ENCODE measurements at places on chromosomes 12 and 14.

GRCh38 chr12:62044450-62045135 lies 215.6 kb upstream of the USP15 start:
- no peak for DNase-seq

GRCh38 chr12:65567820-65568219 lies 256.5 kb upstream of the HMGA2 start:
- no peak for DNase-seq

DNA sequence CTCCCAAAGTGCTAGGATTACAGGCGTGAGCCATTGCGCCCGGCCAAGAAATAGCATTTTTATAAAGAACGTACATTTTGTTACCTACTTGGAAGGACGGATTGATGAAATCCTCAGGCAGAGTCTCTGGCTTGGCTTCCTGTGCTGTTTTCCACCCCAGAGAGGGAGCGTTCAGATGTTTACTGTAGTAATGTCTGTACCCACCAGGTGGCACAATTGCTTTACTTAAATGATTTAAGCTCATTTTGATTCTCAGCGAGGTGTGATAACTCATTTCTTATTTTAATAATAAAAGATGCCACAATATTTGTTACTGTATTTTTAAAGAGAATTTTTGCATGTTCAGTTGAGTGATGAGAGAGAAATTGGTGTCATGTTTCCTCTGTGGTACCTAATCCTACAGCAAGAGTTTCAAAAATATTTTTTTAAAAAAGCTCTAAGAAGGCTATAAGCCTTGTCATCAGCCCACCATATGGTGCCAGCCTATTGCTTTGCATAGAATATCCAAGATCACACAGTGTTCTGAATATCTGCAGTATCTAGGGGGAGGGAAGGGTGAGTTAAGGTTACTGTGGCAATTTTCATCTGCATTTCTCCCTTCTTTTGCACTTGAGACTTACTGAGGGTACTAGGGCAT lies 82.6 kb upstream of the TRAF3 start:
- DNase-seq = peak; percentile 45

DNA sequence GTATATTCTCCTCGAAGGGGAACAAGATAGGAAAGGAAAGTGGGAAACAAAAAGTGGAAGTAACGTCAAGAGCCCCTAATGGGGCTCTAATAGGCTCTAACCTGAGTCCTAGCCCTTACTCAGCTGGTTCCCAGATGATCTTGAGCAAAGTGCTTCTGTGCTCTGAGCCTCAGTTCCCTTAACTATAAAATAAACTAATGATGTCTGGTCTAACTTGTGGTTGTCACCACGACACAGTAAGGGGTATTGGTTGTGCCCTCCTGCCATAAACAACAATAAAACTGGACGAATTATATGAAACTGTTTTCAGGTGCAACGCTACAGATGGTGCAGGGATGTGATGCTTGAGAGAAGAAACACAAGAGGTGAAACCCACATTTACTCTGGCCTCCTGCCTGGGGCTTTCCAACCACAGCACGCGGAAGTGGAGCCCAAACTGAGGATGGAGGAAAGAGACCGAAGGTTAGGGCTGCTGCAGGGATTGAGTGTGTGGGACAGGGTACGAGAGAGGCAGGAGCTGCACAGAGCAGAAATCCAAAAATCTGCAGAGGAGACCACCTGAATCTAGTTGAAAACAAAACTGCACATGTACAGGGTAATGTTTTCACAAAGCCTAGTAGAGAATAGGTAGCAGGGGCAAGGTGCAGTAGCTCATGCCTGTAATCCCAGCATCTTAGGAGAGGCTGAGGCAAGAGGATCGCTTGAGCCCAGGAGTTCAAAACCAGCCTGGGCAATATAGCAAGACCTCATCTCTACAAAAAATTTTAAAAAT lies 45.6 kb upstream of the BCL2L14 start:
- DNase-seq = peak; percentile 42

DNA sequence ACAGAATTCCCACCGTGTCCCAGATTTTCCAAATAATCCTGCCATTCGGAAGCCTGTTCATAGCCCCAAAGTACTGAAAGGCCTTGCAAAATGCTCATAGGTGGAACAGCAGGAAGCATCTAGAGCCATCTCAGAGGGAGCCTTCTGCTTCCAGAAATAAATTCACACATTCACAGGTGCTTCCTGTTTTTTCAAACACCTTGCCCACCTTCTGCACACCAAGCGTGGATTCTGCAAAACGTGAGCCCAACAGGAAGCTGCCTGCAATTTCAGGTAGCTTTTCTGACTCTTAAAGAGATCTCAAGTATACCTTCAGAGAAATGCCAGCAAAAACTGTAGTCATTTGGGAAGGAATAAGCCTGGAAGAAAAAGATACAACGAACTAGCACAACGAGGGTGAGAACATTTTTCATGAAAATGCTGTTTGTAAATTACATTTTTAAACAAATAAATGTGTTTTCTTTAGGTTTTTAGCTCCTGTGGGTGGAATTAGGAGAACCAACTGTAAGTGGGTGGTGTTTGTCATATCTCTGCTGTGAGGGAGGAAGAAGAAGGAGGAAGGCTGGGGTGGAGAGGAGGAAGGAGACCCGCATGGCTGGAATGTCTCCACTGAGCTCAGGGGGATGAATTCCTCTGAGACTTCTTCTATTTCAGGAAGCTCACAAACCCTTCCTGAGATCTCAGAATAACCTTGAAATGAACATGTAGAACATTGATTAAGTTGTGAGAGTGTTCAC lies at the start of gene IFNG-AS1:
Gene IFNG-AS1, plus strand, starts transcription at position 264 of the 737 bp plus-strand sequence.
- no peak for DNase-seq

DNA sequence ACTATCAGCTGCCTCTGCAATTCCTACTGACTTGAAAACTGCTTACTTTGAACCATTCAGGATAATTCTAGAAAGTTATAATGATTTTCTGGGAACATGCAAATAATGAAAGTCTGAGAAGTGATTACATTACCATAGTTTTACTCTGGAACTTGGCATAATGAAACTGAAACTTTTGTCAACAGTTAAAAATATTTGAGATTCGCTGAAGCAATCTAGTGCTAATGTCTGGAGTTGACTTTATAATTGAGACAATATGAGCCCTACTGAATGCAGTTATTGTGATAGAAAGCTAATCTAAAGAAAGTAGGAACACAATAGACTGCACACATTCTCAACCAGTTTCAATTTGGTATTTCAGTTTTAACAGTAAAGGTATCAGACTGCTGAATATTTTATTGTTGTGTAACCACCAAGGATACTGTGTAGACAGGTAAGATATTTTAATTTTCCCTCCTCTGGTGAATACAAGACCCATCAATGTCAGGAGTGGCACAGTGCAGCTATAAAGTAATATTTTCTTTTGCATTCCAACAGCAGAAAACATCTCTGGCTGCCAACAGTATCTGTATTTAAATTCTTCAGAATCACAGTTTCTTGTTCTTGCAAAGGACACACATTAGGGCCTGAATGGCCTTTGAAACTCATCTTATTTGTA lies 483.5 kb downstream of the ATP23 start:
- DNase-seq = no peak

- DNase-seq = no peak
Observed at GRCh38 chr14:56216626-56217379, 98.6 kb downstream of the PELI2 start.

- DNase-seq = no peak
Observed at GRCh38 chr12:99049774-99050173, 404.7 kb downstream of the APAF1 start.

DNA sequence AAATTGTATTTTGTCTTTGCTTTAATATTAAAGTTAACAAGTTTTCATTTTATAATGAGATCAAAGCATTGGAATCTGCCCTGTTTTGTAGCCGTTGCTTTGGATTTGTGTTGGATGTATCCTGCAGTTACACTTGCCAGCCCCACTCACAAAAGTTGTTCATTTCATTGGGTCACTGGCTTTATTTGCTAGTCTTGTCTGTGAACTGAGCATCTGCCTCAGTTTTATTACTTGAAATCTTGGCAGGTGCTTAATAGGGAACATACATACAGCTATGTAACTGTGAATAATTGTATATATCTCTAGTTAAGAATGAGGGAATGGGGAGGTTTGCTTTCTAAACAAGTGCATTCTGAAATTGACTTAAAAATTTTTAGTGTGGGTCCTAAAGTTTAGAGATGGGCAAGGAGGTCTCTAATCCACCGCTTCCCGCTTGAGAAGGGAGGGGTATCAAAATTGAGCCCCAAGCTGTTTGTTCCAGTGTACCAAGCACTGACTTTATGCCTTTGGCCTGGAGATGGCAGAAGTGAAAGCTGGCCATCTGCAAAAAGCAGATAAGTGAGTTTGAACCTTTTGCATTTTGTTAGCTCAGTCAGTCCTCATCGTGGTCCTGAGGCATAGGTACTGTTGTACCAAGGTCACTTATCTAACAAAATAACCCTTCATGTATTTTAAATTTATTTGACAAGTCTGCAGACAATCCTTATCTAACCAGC lies 9.3 kb downstream of the EIF5 start:
- DNase-seq = no peak

- no peak for DNase-seq
Observed at GRCh38 chr12:29682088-29682487, 101.7 kb downstream of the TMTC1 start.

- no peak for DNase-seq
Observed at GRCh38 chr14:35243956-35244355, 48.2 kb upstream of the PSMA6 start.

GRCh38 chr12:38113991-38114390 lies 202.6 kb upstream of the ALG10B start:
- no peak for DNase-seq

DNA sequence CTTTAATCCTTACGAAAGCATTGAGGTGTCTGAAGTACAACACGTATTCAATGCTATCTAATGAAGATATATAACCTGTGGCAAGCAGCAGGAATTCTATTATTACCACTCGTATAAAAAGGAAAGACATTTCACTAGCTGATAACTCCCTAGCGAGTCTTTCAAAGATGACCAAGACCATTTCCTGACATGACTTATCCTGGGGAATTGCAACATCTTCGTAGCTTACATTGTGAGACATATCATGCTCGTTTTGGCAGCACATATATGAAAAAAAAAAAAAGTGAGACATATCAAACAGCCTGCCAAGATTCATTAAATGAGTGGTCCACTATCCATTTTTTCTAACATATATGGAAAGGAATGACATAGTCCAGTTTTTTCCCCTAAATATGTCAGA lies 337.0 kb downstream of the FSCB start:
- DNase-seq = no peak

DNA sequence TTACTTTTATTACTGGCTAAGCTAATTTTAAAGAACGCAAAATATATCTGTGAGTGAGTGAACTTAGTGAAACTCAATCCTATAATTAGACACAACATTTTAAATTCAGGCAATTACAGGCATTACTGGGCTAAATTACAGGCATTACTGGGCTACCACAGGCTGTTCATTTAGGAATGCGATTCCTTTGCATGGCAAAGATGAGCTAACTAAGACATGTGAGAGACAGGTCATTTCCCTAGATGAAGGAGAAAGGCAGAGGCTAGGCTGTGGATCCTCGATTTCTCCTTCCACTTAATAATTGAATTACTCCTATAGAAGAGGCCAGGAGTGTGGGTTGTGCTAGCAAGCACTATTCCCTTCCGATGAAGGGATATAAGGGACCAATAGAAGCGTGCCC lies 429.4 kb upstream of the LMO3 start:
- DNase-seq = no peak

- no peak for DNase-seq
Observed at GRCh38 chr14:103031956-103032355, 25.4 kb downstream of the CDC42BPB start.

- DNase-seq = no peak
Observed at GRCh38 chr14:50529288-50530179, 2.8 kb downstream of the MAP4K5 start.

DNA sequence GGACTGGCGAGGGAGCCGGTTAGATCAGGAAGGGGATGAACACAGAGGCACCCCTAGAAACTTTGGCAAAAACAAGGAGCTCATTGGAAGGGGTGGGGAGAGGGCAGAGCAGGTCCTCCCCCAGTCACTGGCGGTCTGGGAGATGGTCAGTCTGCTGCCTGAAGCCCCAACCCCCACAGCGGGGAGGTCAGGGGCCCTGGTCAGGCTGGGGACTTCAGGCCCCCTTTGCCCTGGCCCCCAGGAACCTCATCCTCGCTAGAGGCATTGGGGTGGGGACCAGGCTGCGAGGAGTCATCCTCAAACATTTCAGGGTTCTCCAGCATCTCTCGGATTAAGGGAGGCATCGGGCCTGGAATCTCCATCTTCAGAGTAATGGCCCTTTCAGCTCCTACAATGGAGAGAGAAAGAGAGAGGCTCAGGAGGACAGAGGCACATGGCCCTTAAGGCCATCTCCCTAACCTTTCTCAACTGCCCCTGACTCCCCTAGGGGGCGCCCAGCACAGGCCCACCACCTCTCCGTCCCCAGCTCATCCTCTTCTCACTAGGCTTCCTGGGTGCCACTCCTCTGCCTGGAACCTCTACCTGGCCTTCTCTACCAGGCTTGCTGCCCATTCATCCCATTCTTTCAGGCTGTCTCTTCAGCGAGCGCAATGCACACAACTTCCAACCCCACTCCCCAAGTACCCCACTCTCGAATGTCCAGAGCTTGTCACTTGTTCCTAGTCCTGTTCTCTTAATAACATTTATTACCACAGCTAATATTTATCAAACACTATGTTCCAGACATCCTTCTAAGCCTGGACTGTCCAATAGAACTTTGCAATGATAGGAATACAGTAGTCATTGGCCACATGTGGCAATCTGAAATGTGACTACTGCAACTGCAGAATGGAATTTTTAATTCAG lies 4.7 kb upstream of the ITGB7 start:
- no peak for DNase-seq
